Activated CD4-positive, alpha-beta T cell treated with anti-CD3 and anti-CD28 coated beads for 48 hours (primary cell): ENCODE measurements at places on chromosomes 5 and 9.

- no peak for DNase-seq
Measured at GRCh38 chr5:57831090-57831489, 348.5 kb upstream of the ACTBL2 start.

DNA sequence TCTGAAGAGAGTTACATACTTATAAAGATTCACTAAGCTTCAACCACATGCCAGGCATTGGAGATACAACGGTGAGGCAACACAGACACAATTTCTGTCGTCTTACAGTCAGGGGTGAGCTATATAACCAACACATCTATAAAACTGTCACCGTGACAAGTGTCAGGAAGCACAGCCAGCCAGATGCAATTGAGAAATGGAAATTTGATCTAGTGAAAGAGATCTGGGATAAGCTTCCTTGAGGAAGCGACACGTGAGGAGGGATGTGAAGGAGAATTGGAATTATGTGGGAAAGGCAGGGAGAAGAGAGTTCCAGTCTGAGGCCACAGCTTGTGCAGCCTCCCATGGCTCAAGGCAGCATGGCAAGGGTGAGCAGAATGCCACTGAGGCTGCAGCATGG is 50.9 kb upstream of the ZNF354B start:
- DNase-seq, result no peak

GRCh38 chr9:115357821-115358220 is 239.9 kb upstream of the TNC start:
- DNase-seq, result no peak

DNA sequence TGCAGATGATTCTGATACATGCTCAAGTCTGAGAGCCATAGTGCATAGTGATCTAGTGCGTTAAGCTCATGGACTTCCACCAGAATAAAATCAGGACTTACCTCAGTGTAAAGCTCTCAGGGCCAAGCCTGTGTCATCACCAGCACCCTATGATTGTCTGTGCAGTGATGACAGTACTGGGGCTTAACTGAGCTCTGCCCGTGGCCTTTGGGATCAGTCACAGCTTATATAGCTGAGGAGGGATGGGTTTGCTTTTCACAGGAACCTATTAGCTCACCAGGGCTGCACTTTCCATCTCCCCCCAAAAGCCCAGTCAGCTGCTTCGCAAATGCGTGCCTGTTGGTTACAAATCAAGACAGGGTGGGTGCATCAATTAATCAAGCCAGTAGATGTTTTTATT is 246.9 kb downstream of the NR3C1 start:
- DNase-seq, result no peak

DNA sequence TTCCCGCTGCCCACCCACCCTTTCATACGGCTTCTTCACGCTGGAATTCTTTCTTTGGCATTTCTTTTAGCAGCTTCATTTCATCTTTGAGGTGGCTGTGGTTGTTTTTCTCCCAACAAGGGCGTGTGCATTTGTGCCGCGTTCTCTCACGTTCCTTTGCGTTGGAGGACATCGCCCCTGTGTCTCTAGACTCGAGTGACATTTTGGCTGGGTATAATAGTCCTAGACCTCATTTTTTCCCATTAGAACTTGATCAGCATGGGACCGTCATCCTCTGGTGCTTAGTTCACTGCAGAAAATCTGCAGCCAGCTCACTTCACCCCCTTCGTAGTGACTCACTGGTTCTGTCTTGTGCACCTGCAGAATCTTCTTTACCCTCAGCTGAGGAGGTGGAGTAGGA is 29.5 kb downstream of the KCNT1 start:
- DNase-seq, result no peak

DNA sequence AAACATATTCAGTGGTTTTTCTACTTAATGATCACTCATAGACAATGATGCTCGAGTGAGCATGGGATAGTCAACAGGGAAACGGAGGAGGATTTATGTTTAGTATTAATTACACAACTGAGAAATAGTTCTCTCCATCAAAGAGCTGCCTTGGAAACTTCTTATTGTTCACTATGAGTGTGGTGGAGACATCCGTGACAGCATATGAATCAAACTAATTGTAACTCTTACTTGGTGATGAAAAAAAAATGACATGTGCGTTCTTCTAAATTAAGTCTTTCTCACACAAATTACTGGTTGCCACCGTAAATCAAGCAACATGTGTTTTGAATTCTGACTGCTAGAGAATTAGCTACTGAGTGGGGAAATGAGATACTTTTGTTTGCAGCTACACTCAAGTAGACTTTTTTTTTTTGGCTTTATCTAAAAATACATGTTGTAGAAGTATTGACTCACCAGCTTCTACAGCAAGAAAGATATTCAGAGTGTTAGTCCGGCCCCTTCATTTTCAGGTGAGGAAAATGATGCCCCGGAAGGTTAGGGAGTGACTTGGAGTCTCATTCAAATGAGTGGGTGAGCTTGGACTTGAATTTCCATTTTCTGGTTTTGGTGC is 179.4 kb downstream of the CFAP90 start:
- DNase-seq, result no peak

- DNase-seq, result no peak
Measured at GRCh38 chr9:131411719-131412681, 18.1 kb downstream of the PRRC2B start.
